ENCODE measurements at places on chromosomes 11 and 22. TPM values are rescaled to one million over a fixed set of nuclear protein-coding genes. Genes with fewer than 3 reads are reported as not detected.

Gene VWCE
- total RNA-seq, result 0.49 TPM

Gene SERPINH1
- total RNA-seq, result 311 TPM

Gene MS4A3
- total RNA-seq, result 18.1 TPM

Gene RAB36
- 2.3 TPM for total RNA-seq

Gene LRFN4
- total RNA-seq, result 5.5 TPM

Gene BLID
- total RNA-seq, result 2.8 TPM

All from skin of body (tissue), 3 donors.